ENCODE measurements at places on chromosomes 11 and 22.
A peak's percentile ranks its signal among the peaks of the same experiment; 100 is the strongest.

DNA sequence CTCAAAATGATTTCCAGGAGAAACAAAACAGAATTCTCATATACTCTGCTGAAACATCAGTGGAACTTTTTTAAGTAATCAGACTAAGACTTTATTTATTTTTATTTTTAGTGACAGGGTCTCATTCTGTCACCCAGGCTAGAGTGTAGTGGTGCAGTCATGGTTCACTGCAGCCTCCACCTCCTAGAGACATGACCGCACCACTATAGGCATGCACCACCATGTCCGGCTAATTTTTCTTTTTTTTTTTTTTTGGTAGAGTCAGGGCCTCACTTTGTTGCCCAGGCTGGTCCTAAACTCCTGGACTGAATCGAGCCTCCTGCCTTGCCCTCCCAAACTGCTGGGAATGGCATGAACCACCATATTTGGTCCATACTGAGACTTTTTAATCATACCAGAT, 42.9 kb downstream of the PRDM10 start:
- DNase-seq = no peak

GRCh38 chr22:42277988-42278776, 7.7 kb upstream of the TCF20 start:
- DNase-seq = no peak

GRCh38 chr11:79026803-79027445, 413.9 kb downstream of the TENM4 start:
- no peak for DNase-seq

GRCh38 chr22:45903355-45904135, 73.4 kb downstream of the WNT7B start:
- DNase-seq = no peak

DNA sequence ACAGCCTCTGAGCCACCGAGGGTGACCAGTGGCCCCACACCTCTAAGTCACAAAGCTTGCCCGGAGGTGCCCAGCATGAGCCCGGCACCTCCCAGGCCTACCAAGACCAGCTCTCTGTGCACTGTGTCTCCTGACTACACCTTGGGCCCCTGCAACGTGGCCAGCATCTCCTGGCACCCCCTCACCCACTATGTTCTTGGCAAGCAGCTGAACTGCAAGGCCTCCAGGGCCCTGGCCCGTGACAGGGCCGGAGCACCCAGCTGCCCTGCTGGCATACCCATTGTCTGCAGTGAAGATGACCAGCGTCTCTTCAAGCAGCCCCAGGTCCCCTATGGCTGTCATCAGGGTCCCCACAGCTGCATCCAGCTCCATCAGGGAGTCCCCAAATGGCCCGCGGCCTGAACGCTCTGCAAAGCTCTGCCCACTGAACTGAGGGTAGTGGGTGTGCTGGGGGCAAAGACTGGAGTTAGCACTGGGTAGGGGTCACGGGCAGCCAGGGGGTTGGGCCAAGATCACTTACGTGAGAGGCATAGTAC, 1.6 kb downstream of the ARSA start:
- no peak for DNase-seq

GRCh38 chr22:44702479-44703198, 635 bp downstream of the PRR5 start:
- DNase-seq = peak; percentile 65

DNA sequence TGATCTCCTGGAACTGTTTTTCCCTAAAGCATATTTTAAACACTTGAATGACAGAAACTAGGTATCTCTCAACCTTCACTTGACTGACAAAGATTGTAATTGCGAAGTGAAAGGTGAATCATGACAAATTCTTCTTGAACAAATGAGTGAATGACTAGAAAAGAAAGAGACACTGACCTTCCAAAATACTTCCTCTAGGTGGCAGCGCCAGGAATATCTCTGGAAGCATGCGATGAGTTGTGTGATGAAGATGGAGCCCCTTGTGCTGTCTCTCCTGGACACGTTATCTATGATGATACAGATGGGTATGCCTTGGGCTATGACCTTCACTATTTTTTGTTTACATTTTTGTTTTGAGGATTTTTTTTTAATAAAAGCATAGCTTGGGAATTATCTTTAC, 7.0 kb upstream of the CASP12 start:
- DNase-seq = no peak

- DNase-seq = no peak
Observed at GRCh38 chr11:18171377-18172000, 1.1 kb upstream of the MRGPRX4 start.

DNA sequence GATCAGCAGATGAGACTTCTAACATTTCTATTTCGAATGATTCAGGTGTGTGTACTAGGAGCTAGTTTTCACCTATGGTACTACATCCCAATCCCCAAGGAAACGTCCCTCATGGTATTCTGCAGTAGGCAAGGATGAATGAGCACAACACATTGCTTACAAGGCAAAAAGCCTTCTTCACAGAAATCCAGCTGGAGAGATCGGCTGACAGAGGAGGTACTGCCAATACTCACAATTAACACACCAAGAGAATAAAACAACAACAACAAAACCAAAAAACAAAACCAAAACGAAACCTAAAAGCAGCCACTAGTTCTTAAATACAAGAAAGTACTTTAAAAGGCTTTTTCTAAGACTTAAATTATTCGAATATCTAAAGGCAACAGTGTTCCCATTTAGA, 101.4 kb downstream of the PICALM start:
- DNase-seq = no peak

- no peak for DNase-seq
Observed at GRCh38 chr11:43834286-43834685, 46.3 kb upstream of the ALKBH3 start.

- no peak for DNase-seq
Observed at GRCh38 chr11:117644403-117645155, 152.4 kb downstream of the DSCAML1 start.

All from renal cortex interstitium (tissue), 15 donors.